ENCODE measurements at places on chromosomes 4 and X.

GRCh38 chr4:76035141-76035540 is 729 bp downstream of the CXCL11 start:
- no peak for DNase-seq

DNA sequence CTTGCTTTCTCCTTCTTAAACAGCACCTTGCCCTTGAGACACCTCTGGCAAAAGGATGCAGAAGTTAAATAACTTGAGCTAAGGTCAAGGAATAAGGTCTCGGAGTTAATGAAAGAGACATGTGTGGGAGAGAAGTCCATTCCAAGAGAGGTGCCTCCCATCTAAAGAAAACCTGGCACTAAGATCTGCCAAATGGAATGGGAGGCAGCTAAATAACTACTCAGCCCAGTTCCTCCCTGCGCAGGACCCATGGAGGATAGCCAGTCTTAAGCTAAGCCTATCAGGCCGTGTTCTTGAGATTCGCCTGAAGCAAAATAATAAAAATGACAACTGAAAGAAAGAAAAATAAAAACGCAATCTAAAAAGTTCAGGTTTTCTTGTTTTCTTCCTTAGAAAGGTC is 20.7 kb upstream of the ELF4 start:
- no peak for DNase-seq

DNA sequence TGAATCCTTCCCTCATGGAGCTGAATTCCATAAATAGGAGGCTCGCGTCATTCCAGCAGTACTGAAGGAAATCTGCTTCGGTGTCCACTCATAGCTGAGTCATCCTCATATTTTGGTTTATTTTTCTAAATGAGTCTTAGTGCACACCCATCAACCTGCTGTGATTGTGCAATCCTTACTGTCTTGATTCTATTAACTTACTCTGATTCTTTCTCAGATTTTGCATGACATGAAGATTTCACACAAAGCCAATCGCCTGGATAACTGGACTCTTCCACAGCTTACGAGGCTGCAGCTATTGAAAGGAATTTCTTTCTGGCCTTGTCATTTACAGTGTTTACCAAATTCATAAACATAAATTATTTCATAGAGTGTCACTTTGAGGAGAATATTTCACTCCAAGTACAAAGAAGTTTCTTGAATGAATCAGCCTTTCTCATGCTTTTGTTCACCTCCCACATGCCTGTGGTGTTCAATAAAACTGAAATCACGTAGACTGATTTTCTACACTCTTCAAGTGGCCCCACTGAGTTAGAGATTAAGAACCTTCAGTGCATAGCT is 207.6 kb upstream of the SLITRK2 start:
- no peak for DNase-seq

DNA sequence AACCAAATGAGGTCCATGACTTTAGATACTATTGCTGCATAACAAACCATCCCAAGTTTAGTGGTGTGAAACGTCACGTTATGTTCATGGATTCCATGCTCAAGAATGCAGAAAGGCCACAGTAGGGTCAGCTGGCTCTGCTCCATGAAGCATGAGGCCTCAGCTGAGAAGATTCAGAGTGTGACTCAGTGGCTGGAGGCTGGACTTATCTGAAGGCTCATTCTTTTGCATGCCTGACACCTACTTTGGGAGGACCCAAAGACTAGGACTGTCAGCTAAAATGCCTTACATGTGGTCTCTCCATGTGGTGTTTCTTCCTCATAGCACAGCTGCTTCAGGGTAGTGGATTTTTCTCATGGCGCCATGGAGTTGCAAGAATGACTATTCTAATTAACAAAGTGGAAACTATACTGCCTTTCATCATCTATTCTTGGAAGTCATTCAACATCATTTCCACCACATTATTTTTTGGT is 11.5 kb upstream of the CCDC149 start:
- DNase-seq: no peak

- no peak for DNase-seq
Observed at GRCh38 chrX:51459125-51459524, 37.3 kb downstream of the NUDT11 start.

DNA sequence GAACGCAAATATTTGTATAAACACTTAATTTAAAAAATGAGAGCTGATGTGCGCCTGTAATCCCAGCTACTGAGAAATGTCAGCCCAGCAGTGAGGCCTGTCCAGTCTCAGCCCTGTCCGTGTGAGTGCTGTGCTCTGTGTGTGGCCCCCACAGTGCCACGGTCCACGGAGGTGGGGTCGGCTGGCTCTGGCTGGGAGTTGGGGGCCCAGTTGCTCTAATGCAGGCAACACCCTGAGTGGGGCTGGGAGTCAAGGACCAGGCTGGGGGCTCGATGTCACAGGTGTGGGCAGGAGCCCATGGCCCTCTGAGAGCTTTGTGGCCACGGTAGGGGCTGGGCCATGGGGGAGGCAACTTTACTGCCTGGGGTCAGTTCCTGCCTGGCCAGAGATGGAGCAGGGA is 12.8 kb downstream of the PCGF3 start:
- no peak for DNase-seq

- no peak for DNase-seq
Observed at GRCh38 chrX:12080265-12080664, 58.0 kb upstream of the FRMPD4 start.

- DNase-seq: no peak
Observed at GRCh38 chr4:181956512-181956911, 286.7 kb upstream of the TENM3 start.

DNA sequence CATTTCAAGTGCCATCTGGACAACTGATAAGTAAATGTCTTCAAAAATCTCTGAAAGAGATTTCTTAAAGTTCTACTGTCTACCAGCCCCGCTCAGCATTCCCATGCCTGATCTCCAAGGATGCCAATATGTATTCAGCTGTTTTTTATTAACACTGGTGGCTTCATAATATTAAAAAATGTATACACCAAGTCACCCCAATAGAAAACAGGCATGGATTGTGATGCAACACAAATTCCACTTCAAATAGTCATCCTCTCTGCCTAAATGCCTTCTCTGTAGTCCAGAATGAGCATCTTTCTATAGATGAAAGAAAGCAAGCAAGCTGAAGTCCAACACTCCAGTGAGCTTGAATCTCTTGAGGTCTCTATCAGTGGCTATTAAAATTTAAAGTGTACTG is 152.2 kb upstream of the PPARGC1A start:
- no peak for DNase-seq

GRCh38 chr4:113764720-113765264 is 3.3 kb upstream of the CAMK2D start:
- DNase-seq: no peak

GRCh38 chr4:105707782-105708180 is 708 bp downstream of the INTS12 start:
- no peak for DNase-seq

GRCh38 chr4:156242390-156242789 is 288.7 kb upstream of the CTSO start:
- no peak for DNase-seq

DNA sequence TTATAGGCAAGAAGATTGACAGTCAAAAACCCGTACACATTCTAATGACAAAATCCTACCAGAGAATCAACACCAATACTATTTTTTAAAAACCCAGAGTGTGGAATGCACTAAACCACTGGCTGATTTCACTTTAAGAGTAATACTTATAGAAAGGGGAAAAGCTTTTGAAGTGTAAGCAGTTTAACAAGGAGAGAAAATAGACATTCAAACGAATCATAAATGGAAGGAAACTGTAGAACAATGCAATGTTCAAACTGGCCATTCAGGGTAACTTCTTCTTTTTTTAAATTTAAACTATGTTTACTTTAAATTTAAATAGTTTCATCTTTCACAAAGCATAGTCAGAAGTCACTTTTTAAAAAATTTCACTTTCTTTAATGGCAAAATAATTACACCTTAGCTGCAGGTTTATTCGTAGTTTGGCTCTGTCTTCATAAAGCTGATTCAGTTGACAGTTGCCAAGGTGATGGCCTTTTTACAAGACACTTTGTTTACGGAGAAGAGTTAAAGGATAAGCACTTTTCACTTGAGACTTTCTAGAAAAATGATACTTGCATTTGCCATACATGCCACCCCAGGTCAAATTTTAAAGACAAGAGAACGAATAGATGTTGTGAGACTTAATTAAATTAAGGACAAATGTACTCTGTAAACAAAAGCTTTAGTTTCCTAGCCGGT is 82.4 kb upstream of the KLF3 start:
- DNase-seq: no peak

- no peak for DNase-seq
Observed at GRCh38 chr4:13262816-13263215, 221.3 kb downstream of the RAB28 start.

DNA sequence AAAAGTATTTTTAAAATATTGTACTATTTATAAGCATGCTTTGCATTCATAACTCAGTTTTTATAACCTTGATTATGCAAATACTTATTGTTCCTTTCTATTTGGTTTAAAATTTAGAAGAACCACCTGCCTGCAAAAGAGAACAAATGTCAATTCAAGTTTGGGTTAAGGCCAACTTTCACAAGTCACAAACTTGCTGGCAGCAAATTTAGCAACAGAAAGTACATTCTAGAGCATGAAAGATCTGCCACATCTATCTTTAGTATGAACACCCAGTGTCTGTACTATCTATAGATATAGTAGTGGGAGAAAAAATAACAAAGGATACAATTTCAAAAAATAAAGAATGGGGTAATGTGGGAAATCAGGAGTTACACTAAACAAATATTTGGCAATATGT is 1014.2 kb downstream of the C4orf33 start:
- no peak for DNase-seq

DNA sequence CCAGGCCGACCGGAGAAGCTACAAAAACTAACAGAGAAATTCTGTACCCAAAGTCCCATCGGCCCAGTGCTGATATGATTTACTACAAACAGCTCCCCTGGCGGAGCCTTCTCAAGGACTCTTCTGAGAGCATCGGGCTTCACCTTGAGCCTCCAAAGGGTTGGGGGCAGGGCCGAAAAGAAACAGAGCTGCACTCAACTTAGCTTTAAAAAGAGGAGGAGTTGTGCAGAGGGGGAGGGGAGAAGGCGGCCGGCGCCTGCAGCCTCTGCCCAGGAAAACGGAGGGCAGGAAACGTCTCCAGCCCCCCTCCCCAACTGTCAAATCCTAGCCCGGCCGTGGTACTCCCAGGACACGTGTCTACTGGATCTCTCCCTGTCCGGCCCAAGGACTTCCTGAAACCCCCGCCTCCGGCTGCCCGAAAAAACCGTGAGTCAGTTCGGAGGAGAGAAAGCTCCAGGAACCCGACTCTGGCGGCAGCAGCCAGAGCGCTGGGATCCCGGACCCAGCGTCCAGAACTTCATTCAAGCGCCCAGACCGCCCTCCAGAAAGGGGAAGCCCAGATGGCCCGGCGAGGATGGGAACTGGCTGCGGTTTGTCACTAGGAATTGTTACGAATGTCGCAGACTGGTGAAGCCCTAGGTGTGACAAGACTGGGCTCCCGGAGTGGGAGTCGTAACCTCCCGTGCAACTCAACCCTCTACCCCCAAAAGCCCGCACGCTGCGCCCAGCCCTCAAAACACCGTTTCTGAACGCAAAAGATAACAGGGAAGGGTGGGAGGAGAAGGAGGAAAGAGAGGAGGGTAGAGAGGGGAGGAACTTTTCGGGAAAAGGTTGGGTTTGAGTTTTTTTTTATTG is 973 bp downstream of the ADAMTS3 start:
- no peak for DNase-seq

DNA sequence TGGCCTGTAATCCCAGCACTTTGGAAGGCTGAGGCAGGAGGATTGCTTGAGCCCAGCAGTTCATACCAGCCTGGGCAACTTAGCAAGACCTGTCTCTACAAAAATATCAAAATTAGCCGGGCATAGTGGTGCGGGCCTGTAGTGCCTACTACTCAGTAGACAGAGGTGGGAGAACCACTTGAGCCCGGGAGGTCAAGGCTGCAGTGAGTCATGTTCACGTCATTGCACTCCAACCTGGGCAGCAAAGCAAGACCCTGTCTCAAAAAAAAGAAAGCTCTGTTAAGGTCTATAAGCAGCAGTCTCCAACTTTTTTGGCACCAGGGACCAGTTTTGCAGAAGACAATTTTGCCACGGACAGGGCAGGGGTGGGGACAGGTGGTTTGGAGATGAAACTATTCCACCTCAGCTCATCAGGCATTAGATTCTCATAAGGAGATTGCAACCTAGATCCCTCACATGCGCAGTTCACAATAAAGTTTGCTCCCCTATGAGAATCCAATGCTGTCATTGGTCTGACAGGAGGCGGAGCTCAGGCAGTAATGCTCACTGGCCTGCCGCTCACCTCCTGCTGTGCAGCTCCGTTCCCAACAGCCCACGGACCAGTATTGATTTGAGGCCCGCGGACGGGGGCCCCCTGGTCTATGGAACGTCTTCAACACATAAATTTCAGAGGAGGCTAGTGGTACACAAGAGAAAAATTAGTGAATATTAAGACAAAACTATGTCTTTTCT is 67.9 kb downstream of the KLHL8 start:
- DNase-seq: no peak

DNA sequence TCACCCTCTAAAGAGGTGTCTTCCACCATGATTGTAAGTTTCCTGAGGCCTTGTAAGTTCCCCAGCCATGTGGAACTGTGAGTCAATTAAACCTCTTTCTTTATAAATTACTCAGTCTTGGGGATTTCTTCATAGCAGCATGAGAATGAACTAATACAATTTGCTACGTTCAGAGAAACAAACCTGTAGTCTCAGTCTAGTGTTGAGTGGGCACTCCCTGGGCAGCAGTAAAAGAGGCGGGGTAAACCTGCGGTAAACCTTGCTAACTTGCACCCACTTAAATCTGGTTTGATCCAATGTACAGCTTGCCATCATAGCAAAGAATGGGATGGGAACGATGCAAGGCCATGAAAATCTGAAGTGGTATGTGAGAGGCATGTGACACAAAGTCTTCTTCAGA is 22.4 kb downstream of the GRXCR1 start:
- DNase-seq: no peak

GRCh38 chrX:150361777-150362351 is 1.3 kb upstream of the MAMLD1 start:
- no peak for DNase-seq

DNA sequence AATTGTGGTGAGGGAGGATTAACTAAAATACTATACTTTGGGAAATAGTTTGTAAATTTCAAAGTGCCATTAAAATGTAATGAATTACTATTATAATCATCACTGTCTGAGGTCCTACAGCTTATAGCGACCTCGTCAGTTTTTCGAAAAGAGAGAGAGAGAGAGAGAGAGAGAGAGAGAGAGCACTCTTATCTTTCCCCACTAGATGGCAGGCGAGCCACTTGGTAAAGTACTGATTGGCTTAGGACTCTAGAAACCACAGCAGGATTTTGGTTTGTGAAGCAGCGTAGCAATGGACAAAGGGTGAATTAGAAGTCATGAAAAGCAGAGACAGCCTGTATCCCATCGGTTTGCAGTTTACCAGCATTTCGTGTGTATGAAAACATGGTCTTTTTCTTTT is 52.5 kb downstream of the LINC00632 start:
- no peak for DNase-seq

- DNase-seq: no peak
Observed at GRCh38 chr4:127698789-127699200, 31.4 kb upstream of the SLC25A31 start.

GRCh38 chr4:107317611-107318010 is 281.5 kb upstream of the DKK2 start:
- no peak for DNase-seq

DNA sequence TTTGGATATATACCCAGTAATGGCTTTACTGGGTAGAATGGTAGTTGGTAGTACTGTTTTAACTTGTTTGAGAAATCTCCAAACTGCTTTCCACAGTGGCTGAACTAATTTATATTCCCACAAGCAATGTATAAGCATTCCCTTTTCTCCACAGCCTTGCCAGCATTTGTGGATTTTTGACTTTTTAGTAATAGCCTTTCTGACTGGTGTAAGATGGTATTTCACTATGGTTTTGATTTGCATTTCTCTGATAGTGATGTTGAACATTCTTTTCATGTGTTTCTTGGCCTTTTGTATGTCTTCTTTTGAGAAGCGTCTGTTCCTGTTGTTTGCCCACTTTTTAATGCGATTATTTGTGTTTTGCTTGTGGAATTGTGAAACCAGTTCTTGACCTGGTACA is 290.5 kb downstream of the BMPR1B start:
- no peak for DNase-seq
